ENCODE measurements at places on chromosomes 7 and 10. TPM values are rescaled to one million over a fixed set of nuclear protein-coding genes. Genes with fewer than 3 reads are reported as not detected.
A peak's percentile ranks its signal among the peaks of the same experiment; 100 is the strongest.

GRCh38 chr10:15112657-15113056 is 15.5 kb downstream of the RPP38 start:
- no peak for DNase-seq

GRCh38 chr7:12872487-12872886 is 185.1 kb downstream of the ARL4A start:
- DNase-seq = no peak

The ZNF467 gene
- polyA plus RNA-seq = 29.3 TPM

GRCh38 chr10:101923256-101923655 is 79.7 kb upstream of the KCNIP2 start:
- no peak for DNase-seq

- DNase-seq = no peak
These were observed 106.8 kb downstream of the ANK3 start for GRCh38 chr10:60282771-60283353.

DNA sequence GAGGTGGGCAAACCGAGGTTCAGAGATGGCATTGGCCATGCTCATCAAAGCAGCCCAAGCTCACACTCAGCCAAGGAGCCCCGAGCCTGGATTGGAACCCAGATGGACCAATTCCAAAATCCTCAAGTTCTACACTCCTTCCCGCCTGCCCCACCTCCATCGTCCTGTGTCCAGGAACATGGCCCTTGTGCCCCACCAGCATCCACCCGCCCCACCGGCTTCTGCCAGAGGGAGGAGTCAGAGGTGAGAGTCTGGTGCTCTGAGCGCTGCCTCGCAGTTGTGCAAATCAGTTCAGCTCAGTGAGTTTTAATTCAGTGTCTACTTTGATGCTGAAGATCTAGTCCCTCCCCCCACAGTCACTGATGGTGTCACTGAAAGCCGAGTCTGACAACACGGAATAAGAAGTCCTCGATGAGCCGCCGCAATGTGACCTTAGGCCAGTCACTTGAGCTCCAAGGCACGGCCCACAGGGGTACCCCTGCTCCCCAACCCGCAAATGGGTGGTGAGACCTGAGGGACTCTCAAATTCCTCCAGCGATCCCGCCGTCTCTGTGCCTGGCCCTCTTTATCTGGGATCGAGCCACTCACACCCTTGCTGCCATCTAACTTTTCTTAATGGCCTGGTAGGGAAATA is 26.3 kb downstream of the PRKAG2 start:
- DNase-seq = no peak

DNA sequence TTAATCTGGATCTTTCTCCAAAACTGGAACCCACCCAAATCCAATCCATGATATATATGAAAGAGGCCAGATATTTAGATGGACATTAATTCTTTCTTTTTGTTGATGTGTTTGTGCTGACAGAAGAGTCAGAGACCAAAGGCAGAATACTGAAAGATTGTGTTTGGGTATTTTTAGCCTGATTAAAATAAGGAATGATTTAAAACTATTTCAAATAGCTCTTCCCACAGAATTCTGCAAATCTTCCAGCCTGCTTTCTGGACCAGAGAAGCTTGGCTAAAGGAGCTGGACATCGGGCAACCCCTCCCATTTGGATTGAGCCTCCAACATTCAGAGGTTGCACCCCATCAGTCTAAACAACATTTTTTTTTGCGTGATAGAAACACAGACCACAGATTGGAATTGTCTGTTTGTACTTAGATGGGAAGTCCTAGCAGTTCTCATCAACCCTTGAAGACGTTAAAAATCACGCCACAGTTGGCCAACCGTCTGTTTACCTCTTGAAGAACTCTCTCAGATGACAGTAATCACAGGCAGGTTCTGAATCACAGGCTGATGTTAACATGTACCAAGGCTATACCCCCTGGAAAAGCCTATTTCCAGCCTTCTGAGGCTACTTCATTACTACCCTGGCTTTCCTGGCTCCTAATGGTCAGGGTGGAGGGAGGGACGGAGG is 155.2 kb upstream of the NRP1 start:
- peak; percentile 65 for DNase-seq

GRCh38 chr7:106326594-106327537 is 42.1 kb upstream of the NAMPT start:
- no peak for DNase-seq

DNA sequence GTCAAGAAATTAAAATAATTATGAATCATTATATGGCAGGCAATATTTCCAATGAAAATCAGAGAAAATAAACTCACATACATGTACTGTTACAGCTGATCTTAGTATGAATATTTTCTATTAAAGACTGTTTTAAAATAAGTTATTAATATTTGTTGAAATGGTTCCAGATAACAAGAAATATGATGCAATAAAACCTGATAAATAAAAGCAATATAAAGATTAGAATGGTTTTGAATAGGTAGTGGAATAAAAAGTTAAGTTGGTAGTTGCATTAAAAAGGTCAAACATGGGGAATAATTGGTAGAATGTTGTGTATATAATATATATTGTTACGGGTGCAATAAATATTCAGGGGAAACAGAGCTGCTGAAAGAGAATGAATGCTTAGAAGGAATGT is 52.5 kb downstream of the MEST start:
- no peak for DNase-seq

- DNase-seq = no peak
These were observed 159.8 kb downstream of the PHF14 start for GRCh38 chr7:11133436-11133959.

The CYP2C19 gene
- polyA plus RNA-seq = not detected

The AKR1D1 gene
- not detected for polyA plus RNA-seq

DNA sequence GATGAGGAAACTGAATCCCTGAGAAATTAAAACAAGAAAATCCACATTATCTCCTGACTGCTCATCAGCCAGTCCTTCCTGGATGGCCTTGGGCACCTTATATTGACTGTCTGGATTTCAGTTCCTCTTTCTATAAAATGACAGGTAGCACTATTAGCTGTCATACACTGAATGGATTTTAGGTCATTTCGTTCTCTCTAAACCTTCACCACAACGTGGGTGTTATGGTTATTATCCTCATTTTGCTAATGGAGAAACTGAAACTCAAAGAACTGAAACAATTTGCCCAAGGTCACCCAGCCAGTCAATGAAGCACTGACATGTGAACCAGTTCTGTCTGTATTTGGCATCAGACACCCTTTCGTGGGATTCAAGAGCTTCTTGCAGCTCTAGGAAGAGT is 193.8 kb downstream of the CYP26A1 start:
- no peak for DNase-seq

GRCh38 chr10:110324201-110324804 is 19.6 kb upstream of the SMNDC1 start:
- DNase-seq = no peak

DNA sequence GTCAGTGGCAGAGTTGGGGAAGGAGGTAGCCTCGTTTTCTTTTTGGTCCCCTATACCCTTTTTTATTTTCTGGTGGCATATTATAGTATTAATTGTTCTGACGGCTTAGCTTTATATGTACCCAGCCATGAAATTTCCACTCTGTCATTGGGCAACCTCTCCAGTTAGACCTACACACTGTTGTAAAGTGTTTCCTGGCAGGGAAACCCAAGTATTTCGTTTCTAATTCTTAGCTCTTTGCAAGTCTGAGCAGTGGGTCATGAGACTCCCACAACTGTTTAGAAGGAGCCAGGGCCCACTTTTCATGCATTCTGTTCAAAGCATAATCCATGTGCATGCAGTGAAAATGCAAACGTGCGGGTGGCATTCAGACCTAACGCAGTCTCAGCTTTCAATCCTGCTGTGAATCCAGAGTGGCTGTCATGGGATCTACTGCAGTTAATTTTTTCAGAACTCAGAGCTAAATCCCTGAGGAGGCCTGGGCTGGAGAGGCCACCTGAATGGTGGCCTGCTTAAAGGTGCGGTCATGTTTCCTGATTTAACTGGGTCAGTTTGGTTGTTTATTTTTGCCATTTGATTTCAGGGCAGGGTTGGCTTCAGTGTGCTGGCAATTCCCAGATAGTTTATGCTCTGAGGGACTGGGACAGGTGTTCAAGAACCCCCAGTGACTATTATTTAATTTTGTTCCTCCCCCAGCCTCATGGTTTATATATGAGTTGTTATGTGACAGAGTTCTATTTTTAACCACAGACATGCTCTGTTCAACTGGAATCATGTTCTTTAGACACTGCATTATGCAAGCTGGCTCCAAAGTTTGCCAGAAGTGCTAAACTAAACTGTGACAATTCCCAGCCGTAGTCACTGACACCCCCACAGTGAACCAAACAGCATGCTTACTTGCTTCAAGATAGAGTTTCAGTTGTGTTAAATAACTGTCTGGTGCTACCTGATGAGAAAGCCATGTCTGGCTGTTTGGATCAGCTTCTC is 27.4 kb upstream of the SYPL1 start:
- peak; percentile 63 for DNase-seq

- DNase-seq = no peak
These were observed 34.2 kb downstream of the AGMO start for GRCh38 chr7:15527648-15528047.

The PAPSS2 gene
- polyA plus RNA-seq = 50.1 TPM

- no peak for DNase-seq
These were observed 169.9 kb upstream of the RNF32 start for GRCh38 chr7:156470399-156471320.

DNA sequence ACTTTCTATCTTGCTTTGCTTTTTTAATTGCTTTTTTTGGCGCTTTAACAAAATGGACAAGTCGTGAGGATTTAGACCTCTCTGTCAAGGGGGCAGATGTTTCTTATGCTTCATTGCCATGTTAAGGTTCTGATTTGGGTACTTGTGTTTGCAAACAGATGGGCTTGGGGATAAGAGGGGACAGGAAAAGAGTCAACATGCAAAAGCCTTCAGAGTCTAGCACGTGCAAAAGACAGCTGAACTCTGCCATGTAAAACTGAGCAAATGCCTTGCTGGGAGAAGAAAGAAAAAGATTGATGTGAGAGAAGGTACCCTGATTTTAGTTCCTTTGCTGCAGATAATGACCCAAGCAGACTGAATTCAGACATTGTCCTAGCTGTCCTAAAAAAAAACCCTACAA is 173.1 kb downstream of the KIAA1217 start:
- DNase-seq = no peak

- DNase-seq = peak; percentile 29
These were observed 75.7 kb downstream of the IMMP2L start for GRCh38 chr7:111486472-111487142.

GRCh38 chr10:86857128-86857721 is 100.2 kb downstream of the MMRN2 start:
- DNase-seq = no peak

The OPALIN gene
- not detected for polyA plus RNA-seq

The ENTPD7 gene
- polyA plus RNA-seq = 21.1 TPM

DNA sequence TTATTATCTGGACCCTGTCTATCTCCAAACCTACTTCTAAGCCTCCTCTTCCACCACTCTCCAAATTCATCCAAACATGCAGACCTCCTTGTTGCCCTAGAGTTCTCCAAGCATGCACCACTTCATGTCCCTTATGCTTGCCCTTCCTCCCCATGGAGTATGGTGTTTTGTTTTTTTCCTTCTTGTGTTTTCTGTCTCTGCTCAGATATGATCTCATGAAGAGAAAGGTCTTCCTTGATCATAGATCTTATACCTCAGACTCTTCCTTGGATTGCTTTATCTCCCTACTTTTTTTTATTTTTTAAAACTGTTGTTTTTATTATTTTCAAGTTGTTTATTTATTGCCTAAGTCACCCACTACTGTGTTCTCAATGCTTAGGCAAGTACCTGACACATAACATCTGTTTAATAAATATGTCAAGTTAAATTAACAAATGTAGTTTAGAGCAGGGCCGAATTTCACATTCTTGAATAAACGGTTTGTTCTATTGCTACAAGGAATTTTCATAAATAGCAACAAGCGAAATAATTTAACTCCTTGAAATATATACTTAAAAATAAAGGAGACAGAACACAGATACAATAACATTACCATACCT is 84.5 kb downstream of the HGF start:
- peak; percentile 18 for DNase-seq

DNA sequence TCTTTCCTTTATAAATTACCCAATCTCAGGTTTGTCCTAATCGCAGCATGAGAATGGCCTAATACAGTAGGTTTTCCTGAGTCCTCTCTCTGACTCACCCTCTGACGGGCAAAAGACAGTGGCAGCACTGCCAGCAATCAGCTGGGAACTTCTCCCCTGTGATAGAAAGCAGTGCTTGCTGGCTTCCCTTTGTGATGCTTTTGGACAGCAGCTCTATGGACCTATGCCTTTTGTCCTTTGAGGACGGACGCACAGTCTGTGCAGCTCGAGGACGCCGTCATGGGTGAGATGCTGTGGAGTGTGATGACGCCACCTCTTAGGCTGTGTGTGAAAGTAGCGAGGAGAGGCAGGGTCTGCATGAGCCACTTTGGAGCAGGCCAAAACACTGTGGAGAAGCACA is 68.8 kb downstream of the KIAA1217 start:
- DNase-seq = no peak

GRCh38 chr7:27842094-27842692 is 102.2 kb downstream of the TAX1BP1 start:
- no peak for DNase-seq

- no peak for DNase-seq
These were observed 57.0 kb downstream of the HIPK2 start for GRCh38 chr7:139720705-139721231.

The ZNF37A gene
- 18.9 TPM for polyA plus RNA-seq

GRCh38 chr7:26694141-26694540 is 170.2 kb downstream of the SKAP2 start:
- no peak for DNase-seq

The CPN1 gene
- polyA plus RNA-seq = 2.0 TPM

The FAM13C gene
- polyA plus RNA-seq = 9.7 TPM

DNA sequence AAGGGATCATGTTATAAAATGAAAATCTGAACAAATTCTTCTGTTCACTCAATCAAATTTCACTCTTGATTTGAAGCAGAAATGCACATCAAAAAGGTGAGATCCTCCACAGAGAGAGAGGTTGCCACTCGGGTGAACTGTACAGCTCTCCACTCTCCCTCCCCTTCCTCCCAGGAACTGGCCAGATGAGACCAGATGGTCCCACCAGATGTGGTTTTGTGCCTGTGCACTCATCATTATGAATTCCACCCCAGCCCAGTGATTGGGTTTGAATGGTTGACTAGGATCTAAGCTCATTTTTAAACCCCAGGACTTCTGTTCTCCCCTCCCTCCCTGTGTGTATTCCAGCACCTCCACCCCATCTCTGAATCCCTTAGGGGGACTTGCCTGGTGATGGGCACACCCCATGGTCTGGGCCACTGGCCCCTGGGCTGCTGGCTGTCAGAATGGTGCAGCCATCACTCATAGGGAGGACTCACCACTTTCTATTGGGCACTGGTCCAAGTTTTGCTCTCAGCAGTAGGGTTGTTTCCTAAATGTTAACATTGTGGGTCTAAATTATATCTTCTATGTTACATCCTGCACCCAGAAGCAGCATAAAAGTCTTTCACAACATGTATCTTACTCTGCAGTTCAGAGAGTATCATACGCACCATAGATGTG is 393.1 kb downstream of the TNS3 start:
- DNase-seq = no peak

DNA sequence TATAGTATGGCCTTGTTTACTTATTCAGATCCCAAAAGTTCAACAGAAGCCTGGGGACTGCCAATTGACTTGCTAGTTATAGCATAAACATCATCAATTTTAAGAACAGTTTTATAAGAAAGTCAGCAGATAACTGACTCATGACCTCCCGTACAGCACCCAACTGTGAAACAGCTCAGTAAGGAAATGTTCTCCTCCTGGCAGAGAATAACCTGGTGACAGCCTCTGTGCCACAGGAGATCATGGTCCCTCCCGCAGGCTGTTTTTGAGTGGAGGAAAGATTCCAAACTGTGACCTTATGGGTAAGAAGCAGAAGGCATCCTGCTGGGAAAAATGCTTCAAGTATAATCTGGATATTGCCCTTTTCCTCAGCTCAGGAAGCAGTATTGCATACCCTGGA is 182.5 kb downstream of the SEMA3D start:
- DNase-seq = no peak

GRCh38 chr10:101895781-101896180 is 52.2 kb upstream of the KCNIP2 start:
- DNase-seq = no peak

The CDH23 gene
- polyA plus RNA-seq = 1.6 TPM

The OR13A1 gene
- 0.13 TPM for polyA plus RNA-seq
